Stimulated activated CD4-positive, alpha-beta T cell treated with anti-CD3 and anti-CD28 coated beads, Interleukin-1b, Interleukin-23, amount 100 ng/mL, for 1 hour (primary cell): ENCODE measurements at places on chromosomes 1 and 21.

DNA sequence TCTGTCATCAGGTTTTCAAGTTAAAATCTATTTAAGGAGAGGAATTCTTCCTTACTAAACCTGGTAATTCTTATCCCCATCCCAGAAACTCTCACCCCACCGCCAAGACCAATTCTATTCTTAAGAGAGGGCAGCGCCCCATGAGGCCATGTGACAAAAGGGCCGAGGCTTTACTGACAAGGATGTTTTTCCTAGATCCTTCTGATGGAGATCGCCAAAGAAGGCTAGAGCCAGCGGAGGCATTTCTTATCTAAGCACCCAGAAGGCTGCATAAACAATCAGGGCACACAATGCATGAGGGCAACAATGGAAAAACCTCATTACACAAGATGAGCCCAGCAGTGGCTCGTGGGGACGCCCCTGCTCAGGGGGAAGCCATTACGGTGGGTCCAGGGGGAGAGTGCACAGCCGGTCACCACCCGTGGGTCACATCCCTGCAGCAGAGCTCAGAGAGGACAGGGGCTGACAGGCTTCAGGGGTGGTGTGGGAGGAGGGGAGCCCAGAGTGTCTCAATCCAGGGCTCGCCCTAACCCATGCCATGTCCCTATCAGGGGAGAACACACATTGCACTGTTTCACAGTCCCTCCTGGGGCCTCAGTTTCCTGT, 88.7 kb downstream of the ITPKB start:
- DNase-seq, result no peak

DNA sequence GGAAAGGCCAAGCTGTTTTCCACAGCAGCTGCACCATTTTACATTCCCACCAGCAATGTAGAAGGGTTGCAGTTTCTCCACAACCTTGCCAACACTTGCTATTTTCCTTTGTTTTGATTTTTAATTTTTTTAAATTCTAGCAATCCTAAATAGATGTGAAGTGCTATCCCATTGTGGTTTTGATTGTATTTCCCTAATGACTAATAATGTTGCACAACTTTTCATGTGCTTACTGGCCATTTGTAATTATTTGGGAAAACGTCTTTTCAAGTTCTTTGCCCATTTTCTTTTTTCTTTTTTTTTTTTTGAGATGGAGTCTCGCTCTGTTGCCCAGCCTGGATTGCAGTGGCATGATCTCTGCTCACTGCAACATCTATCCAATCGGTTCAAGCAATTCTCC, 53.9 kb downstream of the VCAM1 start:
- no peak for DNase-seq

DNA sequence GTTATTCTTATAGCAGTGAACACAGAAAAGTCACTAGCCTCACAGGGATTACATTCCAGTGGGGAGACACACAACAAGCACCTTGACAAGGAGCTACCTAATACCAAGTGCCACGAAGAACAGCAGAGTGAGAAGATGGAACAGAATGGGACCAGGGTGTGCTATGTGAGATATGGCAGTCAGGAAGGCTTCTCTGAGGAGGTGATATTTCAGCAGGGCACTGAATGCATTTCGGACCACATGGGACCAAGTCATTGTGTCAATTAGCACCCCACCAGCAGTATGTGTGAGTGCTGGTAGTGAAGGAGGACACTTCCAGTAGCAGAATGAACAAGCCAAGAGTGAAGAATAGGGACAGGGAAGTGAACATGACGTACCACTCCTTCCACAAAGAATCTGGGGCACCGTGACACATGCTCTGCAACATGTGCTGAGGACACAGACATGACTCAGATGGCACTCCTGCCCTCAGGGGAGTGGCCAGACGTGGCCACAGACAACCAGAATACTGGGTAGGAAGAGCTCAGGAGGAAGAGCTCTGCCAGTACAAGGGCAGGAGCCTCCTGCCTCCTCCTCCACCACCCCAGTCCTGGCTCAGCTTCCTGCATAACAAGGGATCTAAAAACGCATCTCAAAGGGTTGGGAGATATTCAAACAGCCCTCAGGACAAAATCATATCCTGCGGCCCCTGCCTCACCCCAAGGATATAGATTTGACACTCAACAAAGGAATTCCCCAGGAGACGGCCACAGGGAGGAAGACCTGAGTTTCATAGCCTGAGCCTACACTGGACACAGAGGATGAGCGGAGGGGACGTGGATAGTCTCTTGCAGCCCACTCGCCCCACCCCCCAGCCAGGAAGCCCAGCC, 102.5 kb downstream of the TRABD2B start:
- DNase-seq, result no peak

GRCh38 chr1:25765923-25766589, 33.9 kb upstream of the SELENON start:
- no peak for DNase-seq

DNA sequence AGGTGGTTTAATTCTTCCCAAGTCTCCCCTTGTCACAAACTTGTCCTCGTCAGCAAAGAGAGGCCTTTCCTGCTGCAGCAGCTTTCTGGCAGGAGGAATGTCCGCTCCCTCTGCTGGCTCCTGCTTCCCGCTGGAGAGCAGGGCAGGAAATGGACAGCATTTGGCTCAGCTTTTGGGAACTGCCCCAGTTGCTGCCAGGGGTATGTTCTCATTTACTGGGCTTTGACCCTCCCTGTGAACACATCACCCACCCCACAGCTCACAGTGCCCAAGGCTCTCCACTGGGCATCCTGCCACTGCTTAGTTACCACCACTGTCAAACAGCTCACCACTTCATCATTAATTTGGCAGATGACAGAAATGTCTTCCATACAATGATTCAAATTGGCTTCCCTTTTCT, 75.4 kb downstream of the MRPL37 start:
- no peak for DNase-seq

DNA sequence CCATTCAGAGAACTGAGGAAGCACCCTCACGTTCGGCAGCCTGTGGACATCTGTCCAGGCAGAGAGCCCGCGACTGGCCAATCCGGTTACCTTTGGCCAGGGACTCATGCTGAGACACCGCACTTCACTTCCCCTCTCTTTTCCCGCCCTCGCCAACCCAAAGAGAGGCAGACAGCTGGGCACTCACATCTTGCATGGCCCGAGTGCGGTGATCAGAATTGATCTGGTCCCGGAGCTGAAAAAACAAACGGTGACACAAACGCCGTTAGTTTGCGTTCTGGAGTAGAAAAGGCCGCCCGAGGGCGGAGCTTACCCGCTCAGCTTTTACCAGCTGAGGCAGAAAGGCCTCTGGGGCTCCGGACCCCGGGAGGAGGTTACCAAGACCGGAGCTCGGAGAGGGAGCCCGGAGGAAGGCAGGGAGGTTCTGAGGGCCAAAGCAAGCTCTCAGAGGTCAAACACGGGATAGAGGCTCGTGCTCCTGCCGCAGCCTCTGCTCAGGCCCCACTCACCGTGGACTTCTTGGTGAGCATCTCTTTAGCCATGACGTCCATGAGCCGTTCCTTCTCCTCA, 376 bp downstream of the SF3A3 start:
- no peak for DNase-seq

- no peak for DNase-seq
These were observed 9.1 kb downstream of the AMPD2 start for GRCh38 chr1:109628540-109629321.

DNA sequence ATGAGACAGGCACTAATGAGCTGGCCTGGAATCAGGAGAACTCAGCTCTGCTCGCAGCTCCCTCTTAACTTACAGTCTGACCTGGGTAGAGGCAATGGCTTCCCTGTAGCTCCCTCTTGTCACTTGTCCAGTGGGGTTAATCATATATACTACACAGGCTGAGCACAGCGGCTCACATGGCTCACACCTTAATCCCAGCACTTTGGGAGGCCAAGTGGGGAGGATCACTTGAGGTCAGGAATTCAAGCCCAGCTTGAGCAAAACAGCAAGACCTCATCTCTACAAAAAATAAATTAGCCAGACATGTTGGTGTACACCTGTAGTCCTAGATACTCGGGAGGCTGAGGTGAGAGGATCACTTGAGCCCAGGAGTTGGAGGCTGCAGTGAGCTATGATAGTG, 4.2 kb downstream of the S100A6 start:
- no peak for DNase-seq

- no peak for DNase-seq
These were observed 64.1 kb upstream of the ETV3 start for GRCh38 chr1:157202331-157202730.

GRCh38 chr1:121558514-121558913, 373.7 kb downstream of the SRGAP2C start:
- no peak for DNase-seq

GRCh38 chr1:2115008-2115641, 64.9 kb downstream of the PRKCZ start:
- DNase-seq, result no peak

DNA sequence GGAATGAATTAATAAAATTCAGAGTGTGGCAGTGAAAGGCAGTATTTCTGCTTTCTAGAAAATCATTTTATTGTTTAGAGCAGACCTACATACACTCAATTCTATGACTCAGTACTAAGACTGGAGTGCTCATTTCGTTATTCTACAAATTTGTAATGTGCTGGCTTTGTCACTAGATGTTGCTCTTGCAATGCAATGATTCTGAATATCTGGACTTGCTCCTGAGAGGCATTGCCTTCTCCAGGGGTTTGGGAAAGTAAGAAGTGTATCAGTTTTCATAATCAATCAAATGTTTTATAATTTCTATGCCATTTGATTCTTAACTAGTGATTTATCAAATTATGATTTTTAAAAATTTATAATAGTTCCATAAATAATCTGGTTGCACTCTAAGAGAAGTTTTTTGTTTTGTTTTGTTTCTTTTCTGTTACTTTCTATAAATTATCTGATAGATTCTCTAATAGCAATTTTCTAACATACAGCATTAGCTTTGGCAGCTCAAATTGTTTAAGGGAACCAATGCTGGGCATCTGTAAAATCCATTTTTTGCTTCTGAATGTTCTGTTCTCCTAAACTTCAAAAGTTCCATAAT, 280.5 kb upstream of the SGIP1 start:
- DNase-seq, result no peak

GRCh38 chr1:241947354-241947753, 10.2 kb upstream of the BECN2 start:
- DNase-seq, result no peak

GRCh38 chr1:111976842-111977241, 12.6 kb downstream of the KCND3 start:
- DNase-seq, result no peak

- peak; percentile 41 for DNase-seq
These were observed 11.7 kb upstream of the EPHA2 start for GRCh38 chr1:16167331-16168143.
